ENCODE measurements at places on chromosomes 1 and 21.

DNA sequence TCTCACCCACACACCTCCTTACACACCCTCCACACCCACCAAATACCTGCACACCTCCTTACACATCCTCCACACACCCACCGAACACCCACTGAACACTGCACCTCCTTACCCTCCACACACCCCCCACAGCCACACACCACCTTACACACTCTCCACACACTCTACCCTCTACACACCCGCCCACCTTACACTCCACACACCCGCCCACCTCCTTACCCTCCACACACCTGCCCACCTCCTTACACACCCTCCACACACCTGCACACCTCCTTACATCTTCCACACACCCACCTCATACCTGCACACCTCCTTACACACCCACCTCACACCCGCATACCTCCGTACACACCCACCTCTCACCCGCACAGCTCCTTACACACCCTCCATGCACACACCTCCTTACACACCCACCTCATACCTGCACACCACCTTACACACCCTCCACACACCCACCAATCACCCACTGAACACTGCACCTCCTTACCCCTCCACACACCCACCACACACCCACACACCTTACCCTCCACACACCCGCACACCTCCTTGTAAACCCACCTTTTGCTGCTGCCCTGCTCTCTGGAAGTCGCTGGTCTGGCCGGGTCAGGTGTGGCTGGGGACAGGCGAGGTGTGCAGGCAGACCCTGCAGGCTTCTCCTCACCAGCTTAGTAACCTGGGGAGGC lies 38.5 kb downstream of the COQ8A start:
- no peak for DNase-seq

DNA sequence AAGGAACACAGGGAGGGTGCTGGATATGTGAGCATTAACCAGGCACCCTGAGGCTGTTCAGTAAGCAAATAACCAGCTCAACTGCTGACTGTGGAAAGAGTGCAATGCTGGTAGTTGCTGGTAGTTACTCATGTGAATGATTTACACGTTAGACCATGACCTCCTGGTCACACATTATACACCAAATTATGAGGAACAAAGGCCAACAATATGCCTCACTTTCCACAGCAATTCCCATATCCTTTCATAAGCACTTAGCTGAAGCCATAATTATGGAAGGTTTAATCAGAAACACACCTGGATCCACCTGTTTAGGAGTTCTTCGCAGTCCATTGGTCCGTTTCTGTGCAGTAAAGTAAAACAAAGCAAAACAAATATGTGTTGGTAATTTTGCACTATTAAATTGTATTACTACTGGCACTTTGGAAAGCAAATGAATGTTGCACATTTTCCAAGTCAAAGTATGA lies 281.8 kb downstream of the VAV3 start:
- DNase-seq: no peak

DNA sequence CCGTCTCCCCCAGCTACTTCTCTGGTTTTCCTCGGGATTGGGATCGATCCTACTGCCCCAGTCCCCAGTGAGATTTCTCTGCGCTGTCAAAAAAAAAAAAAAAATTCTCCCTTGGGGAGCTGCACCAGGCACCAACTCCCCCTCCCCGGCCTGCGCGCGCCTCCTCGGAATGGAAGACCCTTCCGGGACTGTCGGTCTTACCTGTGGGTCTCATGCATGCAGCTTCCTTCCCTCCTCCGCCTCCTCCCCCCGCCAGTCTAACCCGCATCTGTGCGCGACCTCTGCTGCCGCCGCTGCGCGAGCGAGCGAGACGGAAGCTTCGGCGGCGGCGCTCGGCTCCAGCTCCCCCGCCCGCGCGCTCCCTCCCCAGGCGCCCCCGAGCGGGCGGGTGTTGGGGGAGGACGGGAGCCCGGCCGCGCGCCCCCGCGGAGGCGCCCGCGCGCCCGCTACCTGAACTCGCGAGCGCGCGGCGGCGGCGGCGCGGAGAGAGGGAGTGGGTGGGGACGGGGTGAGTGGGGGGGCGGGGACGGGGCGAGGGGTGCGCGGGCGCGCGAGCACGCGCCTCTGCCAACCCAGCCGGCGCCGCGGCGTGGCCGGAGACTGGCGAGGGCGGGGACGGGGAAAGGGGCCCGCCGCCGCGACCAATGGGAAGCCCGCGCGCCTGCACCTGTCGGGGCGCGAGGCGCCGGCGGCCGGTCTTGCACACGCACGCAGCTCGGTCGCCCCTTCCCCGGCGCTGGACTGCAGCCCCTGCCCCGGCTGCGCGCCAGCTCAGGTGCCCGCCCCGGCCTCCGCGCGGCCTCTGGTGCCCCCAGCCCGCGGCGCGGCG lies at the start of gene SUSD4:
Gene SUSD4, minus strand, starts transcription at position 321 of the 829 bp plus-strand sequence. CDS start 751 bp downstream, outside the sequence.
- DNase-seq: peak; percentile 35

DNA sequence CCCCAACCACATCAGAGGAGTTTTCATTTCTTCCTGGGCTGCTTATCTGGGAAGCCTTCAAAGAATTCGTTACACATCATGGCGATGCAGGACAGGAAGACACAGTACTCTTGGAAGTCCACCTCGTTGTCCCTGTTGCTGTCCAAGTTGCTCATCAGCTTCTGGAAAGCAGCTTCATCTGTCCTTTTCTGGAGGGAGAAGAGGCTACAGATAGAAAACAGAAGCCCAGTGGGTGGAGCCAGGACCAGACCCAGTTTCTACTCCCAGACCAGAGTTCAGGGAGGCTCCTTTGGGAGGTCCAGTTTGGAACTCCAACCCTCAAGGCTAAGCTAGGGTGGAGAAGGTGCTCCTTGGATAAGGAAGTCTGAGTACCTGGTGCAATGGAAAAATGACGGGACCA lies 1.9 kb downstream of the S100A4 start:
- no peak for DNase-seq

- no peak for DNase-seq
Observed at GRCh38 chr21:42545745-42546144, 32.1 kb downstream of the SLC37A1 start.

DNA sequence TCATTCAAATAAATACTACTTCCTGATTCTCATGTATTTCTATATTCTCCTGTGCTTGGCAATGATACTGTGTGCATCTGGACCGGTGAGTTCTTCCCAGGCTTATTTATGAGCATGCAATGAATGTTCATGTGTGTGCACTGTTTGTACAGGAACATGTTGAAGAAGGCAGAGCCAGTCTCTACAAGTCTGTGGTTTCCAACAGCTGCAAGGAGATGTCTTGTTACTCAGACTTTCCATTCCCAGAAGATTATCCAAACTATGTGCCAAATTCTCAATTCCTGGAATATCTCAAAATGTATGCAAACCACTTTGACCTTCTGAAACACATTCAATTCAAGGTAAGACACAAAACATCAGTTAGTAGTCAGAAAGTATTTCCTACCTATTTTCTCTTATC lies 19.1 kb downstream of the FMO1 start:
- no peak for DNase-seq

DNA sequence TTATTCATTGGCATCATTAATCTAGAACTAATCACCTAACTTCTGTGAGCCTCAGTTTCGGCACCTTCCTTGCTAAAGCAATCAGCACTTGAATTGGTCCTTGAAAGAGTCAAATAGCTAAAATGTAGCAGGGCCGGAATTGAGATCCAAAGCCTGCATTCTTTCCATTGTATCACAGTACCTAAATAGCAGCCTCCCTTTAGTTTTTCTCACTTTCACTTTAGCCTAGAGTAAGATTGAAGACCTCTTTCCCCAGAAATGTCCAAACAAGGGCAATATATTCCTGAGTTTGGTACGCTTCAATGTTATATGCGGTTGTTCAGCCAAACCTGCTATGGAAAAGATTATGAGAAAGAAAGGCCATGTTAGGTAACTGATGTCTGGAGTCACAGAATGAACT lies 121.9 kb upstream of the BMP8A start:
- DNase-seq: no peak

DNA sequence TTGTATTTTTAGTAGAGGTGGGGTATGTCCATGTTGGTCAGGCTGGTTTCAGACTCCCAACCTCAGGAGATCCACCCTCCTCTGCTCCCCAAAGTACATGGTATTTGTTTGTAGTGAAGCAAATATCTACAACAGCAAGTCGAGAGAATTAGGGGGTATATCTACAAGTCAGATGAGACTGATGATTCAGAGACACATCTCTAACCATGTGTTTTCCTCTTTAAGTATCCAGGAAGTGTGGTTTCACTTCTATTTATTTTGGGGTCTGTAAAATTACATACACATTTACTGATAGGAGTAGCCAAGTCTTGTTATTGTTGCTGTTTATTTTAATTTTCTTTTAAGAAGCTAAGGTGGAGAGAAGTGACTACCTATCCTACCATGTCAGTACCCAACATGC lies 44.9 kb downstream of the SGIP1 start:
- no peak for DNase-seq

- no peak for DNase-seq
Observed at GRCh38 chr1:212261361-212261929, 23.8 kb upstream of the PPP2R5A start.

GRCh38 chr1:219010720-219011119 lies 163.0 kb upstream of the LYPLAL1 start:
- no peak for DNase-seq

DNA sequence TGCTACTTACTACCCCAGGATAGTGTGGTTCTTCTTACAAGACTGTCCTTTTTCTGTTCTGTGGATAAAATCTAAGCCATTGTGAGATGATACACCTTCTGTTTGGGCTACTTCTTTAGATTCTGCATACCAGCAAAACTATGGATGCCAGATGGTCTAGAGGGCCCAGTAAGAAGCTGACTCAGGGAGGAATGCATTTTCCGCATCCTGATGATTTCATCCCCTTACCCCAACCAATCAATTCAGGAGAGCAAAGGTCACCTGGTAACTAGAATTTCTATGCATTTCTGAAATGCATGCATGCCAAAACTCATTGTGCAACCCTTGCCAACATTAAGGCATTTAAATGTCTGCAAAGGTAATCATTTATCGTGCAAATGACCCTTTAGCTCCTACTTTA lies 285.7 kb upstream of the ZP4 start:
- DNase-seq: no peak

DNA sequence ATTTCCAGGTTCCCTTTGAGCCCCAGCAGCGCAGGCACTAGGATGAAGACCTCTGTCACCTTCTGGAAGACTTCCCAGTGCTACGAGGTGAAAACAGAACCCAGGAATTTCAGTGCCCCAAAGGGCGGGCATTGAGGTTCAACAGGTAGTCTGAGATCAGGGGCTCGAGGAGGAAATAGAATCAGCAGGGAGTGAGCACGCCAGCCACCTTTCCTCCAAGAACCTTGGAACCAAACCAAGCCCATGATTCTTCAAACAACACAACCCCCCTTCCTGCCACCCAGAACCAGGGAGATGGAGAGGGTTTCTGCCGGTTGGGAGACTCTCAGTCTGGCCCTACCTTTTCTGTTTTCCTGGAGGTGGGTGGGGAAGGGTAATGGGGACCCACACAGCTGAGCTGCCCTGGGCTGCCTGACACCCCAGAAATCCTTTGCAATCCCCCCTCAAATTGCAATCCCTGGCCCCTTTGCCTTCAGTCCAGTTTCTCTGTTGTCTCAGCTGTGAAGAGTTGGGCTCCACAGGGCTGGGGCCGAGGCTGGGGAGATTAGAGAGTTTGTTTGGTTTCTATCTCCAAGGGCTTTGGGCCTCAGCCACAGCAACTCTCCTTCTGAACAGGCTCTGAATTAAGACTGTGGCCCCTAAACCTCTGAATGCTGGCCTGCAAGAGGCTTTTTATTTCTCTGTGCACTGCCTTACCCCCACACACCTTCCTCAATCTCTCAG lies 11.9 kb downstream of the SLC41A1 start:
- no peak for DNase-seq

GRCh38 chr1:22217811-22218460 lies 75.0 kb upstream of the WNT4 start:
- DNase-seq: no peak

- no peak for DNase-seq
Observed at GRCh38 chr1:228374711-228375577, 31.7 kb downstream of the TRIM11 start.

DNA sequence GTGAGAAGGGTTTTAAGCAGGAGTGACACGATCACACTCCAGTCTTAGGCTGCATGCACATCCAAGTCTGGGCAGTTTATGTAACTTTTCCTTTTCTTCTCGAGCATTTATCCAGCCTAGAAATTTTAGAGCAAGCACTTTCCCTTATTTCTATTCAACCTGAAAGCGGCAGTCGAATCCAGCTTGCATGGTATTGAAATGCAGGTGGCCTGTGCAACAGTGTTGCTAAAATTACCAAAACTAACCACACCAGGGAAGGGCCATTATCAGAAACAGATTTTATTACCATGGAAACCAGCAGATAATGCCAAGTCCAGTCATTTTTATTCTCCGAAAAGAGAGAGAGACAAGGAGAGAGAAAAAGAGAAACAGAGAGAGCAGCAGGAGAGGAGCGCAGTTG lies 179.9 kb upstream of the ZC3H12A start:
- no peak for DNase-seq

- DNase-seq: no peak
Observed at GRCh38 chr1:198166900-198167299, 10.1 kb downstream of the NEK7 start.

GRCh38 chr1:226344441-226345259 lies 35.7 kb upstream of the LIN9 start:
- DNase-seq: no peak

GRCh38 chr1:37031871-37032270 lies 2.4 kb downstream of the GRIK3 start:
- DNase-seq: no peak

DNA sequence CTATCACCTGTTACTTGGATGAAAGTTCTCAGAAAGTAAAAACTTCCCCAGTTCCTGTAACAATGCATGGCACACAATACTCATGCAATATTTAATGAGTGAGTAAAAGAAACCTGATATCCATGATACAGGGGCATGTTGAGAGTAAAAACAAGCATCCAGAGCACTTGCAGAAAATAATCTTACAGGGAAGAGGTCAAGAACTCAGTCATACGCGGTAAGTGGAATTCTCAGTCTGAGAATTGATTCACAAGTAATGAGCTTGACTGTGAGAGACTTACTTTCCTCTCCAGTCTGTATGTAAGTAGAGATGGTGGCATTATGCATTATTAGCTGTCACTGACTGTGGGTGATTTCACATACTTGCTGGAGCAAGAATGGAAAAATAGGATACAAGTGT lies 976.9 kb downstream of the BRINP3 start:
- no peak for DNase-seq

DNA sequence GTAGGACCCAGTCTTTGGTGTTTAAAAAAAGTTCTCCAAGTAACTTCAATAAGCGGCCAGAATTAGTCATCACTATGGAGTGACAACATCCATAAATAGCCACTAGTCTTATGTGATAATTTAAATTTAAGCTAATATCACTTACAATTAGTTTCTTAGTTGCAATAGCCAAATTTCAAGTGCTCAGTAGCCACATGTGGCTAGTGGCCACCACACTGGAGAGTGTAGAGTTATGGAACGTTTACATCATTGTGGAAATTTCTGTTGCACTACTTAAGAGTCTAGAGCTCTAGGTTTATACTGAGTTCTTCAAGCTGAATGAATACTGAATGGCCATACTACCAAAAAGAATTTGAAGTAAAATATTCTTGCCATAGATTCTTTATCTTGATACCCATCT lies 121.1 kb downstream of the RUNX1 start:
- no peak for DNase-seq

DNA sequence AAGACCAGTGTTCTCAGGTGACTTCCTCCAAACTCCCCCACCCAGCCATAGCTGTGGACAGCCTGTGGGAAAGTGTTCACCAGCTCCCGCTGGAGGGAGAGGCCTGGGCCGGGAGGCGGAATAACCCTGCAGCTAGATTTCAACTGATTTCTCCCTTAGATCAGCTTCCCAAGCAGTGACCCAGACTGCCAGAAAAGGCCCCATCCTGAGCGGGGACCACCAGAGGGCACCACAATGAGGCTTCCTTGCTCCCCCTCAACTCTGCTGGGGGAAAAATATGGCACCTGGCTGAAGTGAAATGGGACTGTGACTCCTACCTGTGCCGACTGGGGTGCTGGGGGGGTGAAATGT lies 50.8 kb downstream of the RHBG start:
- no peak for DNase-seq
